ENCODE measurements at places on chromosomes 12 and 14. TPM values are rescaled to one million over a fixed set of nuclear protein-coding genes. Genes with fewer than 3 reads are reported as not detected.

Gene SMCO3
- total RNA-seq: 0.41 TPM

Gene MSI1
- total RNA-seq: 6.9 TPM

Gene TAS2R14
- 5.3 TPM for total RNA-seq

Gene MSRB3
- 3.7 TPM for total RNA-seq

Gene TMEM63C
- 8.6 TPM for total RNA-seq

Gene SUPT16H
- 104 TPM for total RNA-seq

Gene TC2N
- 5.7 TPM for total RNA-seq

Gene DPF3
- total RNA-seq: 5.7 TPM

Gene HNRNPC
- 614 TPM for total RNA-seq

Gene ANKRD33
- total RNA-seq: not detected

Gene GPR137C
- total RNA-seq: 25.3 TPM

Gene ESR2
- total RNA-seq: 1.2 TPM

Gene MTRFR
- total RNA-seq: 20.4 TPM

Gene NID2
- 8.2 TPM for total RNA-seq

Gene LMO3
- total RNA-seq: 1,227 TPM

Gene DEGS2
- 0.41 TPM for total RNA-seq

Gene PMCH
- 0.41 TPM for total RNA-seq

Gene PLEKHD1
- total RNA-seq: 0.41 TPM

Gene GALNT6
- under 0.01 TPM for total RNA-seq
